ENCODE measurements at places on chromosomes 1 and 21.

DNA sequence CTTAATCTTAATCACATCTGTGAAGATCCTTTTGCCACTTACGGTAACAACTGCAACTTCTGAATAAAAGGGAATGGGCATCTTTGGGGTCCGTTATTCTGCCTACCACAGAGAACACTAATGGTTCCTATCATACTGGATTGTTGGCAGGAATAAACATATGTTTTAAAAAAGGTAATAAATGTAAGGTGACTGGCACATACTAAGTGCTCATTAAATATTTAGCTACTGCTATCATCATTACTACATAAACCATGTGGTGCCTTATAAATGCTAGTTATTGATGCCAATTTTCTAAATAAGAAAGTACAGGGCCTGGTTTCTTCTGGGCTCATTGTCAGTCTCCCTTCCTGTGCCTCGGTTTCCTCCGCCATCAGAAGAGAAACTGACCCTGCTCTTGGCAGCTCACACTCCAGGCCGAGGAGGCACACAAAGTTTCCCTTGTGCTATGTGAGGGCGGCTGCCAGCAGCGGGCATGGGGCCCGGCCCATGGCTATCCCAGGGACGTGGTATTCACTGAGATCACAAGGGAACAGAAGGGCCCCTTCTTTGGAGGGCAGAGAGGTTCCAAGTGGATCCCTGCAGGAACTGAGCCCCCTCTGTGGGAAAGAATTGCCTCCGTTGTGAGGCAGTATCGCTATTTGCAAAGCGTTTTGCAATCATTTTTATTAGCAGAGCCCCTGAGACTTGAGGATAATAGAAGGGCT lies 26.2 kb downstream of the NAV1 start:
- DNase-seq: no peak

GRCh38 chr1:37567023-37567422 lies 10.3 kb downstream of the DNALI1 start:
- DNase-seq: no peak

- DNase-seq: no peak
Measured at GRCh38 chr1:56062625-56063024, 516.7 kb downstream of the PLPP3 start.

- no peak for DNase-seq
Measured at GRCh38 chr1:153397051-153397923, 6.4 kb upstream of the S100A8 start.

- DNase-seq: no peak
Measured at GRCh38 chr1:92577261-92577895, 90.7 kb upstream of the GFI1 start.

DNA sequence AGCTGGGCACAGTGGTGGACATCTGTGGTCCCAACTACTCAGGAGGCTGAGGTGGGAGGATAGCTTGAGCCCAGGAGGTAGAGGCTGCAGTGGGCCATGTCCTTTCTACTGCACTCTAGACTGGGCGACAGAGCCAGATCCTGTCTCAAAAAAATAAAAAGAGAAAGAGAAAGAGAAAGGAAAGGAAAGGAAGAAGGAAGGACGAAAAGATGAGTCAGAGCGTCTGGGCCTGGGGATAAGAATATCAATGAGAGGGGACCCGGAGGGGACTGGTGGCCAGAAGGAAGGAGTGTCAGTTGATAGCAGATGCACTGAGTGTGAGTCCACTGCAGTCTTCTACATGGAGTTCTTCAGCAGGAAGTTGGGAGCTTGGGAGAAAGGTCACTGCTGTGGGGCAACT lies 75.6 kb downstream of the SYT6 start:
- no peak for DNase-seq

- DNase-seq: no peak
Measured at GRCh38 chr1:205639567-205639966, 7.8 kb upstream of the ELK4 start.

DNA sequence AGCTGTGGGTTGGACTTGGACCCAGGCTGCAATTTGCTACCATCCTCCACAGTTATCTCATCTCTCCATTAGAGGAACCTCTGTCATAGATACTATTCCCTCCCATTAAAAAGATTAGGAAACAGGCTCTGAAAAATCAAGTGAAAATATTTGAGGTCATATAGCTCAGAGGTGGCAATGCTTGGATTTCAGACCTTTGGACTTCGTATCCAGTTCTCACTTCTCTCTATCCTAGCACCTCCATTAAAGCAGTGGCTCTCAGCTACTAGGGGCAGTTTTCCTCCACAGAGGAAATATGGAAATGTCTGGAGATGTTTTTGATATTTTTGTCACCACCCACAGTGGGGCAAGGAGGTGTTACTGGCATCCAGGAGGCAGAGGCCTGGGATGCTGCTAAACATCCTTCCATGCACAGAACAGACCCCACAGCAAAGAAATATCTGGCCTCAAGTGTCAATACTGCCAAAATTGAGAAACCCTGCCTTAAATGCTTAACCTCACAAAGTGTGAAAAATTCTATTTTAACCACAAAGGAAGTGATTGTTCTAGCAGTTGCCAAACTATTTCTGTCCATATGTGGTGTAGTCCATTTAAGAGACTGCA lies 54.1 kb downstream of the C8A start:
- DNase-seq: no peak

- DNase-seq: no peak
Measured at GRCh38 chr1:173447224-173447623, 29.9 kb upstream of the PRDX6 start.

DNA sequence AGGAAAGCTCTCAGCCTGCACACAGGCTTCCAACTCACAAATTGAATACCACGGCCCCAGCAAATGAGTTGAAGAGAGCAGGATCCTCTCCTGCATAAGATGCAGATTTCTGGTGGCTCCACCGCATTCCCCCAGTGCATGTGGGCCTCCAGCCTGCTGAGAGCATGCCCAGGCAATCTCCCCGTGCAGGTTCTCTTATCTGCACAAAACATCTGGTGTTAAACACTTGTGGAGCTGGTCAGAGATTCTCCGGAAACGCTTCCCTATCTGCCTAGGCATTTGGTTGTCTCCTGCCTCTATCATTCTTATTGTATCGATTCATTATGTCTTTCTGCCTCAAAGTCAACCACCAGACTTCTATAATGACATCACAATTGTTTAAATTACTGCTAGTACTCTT lies 1349.0 kb upstream of the B3GALT2 start:
- DNase-seq: no peak

GRCh38 chr1:77991638-77992037 lies 12.8 kb upstream of the FUBP1 start:
- no peak for DNase-seq

DNA sequence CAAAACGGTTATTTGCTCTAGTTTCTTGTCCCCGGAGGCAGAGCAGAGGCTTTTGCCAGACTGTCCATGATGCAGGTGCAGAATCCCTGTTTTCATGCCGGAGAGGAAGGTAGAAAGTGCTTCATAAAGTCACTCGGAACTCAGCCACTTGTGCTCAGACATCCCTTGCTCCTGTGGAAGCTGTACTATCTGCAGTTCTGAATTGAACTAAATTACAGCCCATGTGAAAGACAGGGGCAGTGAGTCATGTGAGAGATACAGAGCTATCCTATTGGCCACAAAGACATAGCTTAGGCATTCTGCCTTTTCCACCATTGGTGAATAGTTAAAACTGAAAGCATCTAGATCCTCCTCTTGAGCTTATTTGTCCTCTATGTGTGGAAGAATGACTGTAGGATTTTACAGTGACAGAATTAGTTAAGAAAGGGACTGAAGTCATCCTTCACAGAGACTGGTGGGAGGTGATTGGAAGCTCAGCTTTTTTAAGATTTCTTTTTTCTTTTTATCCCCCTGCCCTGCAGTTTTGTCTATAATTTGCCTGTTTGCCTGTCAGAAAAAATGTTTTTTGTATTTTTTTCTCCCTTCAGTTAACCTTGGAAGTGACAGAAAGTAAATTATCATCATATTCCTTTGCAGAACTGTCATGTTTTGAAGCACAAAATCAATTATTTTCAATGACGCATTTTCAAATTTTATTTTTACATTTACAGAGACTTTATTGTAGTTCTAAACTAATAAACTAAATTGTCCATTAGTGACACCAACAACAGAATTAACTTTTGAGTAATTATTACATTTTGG lies 298.6 kb downstream of the PTPRC start:
- peak; percentile 22 for DNase-seq

DNA sequence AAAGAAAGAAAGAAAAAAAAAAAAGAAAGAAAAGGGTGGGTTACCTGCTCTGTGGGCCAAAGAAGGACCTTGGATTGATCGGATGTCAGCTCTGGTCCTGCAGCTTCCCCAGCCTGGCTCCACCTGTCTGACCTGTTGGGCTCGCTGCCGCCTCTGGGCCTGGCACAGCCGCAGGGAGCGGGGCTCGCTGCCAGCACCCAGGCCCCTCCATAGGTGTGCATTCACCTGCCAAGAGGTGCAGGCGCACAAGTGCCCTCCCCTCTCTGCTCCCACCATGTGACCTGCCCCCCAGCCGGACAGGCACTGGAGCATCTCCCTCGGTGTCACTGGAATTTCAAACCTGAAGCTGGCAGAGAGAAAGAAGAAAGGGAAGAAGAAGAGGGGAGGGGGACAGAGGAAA lies 33.1 kb upstream of the GPR157 start:
- DNase-seq: no peak

- DNase-seq: no peak
Measured at GRCh38 chr1:57450981-57451380, 27.1 kb upstream of the DAB1 start.

- no peak for DNase-seq
Measured at GRCh38 chr1:180255536-180256340, 25.7 kb downstream of the LHX4 start.

- no peak for DNase-seq
Measured at GRCh38 chr1:226433341-226433720, 25.4 kb upstream of the PARP1 start.

DNA sequence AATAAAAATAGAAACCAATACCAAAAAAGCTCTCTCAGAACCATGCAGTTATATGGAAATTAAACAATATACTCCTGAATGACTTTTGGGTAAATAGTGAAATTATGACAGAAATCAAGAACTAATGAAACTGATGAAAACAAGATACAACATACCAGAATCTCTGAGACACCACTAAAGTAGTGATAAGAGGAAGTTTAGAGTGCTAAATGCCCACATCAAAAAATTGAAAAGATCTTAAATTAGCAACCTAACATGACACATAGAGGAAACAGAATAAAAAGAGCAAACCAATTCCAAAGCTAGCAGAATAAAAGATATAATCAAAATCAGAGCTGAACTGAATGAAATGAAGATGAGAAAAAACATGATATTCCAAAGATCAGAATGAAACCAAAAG lies 430.9 kb downstream of the LTN1 start:
- DNase-seq: no peak

- DNase-seq: no peak
Measured at GRCh38 chr1:43009274-43009673, 50.6 kb upstream of the SLC2A1 start.

- no peak for DNase-seq
Measured at GRCh38 chr21:45860493-45861155, 120.9 kb upstream of the COL6A1 start.

GRCh38 chr1:91165033-91165654 lies 143.3 kb upstream of the ZNF644 start:
- peak; percentile 42 for DNase-seq

- no peak for DNase-seq
Measured at GRCh38 chr1:184225283-184226099, 161.3 kb upstream of the C1orf21 start.

DNA sequence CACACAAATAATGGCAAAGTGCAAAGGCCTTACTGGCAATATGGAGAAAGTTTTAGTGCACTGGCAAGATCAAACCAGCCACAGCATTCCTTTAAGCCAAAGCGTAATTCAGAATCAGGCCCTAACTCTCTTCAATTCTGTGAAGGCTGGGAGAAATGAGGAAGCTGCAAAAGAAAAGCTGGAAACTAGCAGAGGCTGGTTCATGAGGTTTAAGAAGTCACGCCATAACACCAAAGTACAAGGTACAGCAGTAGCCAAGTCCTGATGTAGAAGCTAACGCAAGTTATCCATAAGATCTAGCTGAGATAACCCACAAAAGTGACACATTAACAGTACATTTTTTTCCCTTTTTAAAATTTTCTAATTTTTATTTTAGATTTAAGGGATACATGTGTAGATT lies 57.1 kb downstream of the SLC27A3 start:
- no peak for DNase-seq

GRCh38 chr1:111402083-111402482 lies 25.5 kb downstream of the OVGP1 start:
- DNase-seq: no peak

GRCh38 chr21:42711667-42712066 lies 58.2 kb downstream of the PDE9A start:
- no peak for DNase-seq
